B cell (primary cell): ENCODE measurements at places on chromosomes 13 and 19. TPM values are rescaled to one million over a fixed set of nuclear protein-coding genes. Genes with fewer than 3 reads are reported as not detected.

Gene FOSB
- total RNA-seq = 39.6 and 40.9 TPM in 2 replicates

Gene RFXAP
- 9.6 and 13.5 TPM in 2 replicates for total RNA-seq

Gene CAMSAP3
- 1.3 and 1.9 TPM in 2 replicates for total RNA-seq

GRCh38 chr19:38837656-38838121 lies 6.1 kb upstream of the ECH1 start:
- DNase-seq = no peak

- no peak for DNase-seq
Measured at GRCh38 chr19:34269081-34269480, 14.7 kb downstream of the GARRE1 start.
